ENCODE measurements at places on chromosomes 7 and 10.

DNA sequence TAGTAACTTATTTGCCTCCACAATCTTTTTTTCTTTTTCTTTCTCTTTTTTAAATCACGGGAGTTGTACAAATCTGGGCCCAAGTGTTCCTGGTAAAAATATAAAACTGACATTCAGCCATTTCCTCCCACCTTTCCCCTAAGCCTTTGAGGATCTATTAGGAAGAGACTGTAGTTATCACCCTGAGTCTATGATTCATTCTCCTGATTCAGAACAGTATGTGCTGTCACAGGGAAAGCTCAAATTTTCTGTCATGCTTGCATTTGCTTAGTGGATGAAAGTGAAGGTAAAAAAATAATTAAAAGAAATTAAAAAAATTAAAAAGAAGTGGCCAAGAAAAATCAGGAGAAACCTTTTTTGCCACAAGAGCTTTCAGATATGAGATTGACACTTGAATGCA lies 71.7 kb downstream of the KIF20B start:
- peak; percentile 45 for ATAC-seq

GRCh38 chr10:114486938-114487814 lies 82.9 kb upstream of the AFAP1L2 start:
- ATAC-seq: peak; percentile 88

DNA sequence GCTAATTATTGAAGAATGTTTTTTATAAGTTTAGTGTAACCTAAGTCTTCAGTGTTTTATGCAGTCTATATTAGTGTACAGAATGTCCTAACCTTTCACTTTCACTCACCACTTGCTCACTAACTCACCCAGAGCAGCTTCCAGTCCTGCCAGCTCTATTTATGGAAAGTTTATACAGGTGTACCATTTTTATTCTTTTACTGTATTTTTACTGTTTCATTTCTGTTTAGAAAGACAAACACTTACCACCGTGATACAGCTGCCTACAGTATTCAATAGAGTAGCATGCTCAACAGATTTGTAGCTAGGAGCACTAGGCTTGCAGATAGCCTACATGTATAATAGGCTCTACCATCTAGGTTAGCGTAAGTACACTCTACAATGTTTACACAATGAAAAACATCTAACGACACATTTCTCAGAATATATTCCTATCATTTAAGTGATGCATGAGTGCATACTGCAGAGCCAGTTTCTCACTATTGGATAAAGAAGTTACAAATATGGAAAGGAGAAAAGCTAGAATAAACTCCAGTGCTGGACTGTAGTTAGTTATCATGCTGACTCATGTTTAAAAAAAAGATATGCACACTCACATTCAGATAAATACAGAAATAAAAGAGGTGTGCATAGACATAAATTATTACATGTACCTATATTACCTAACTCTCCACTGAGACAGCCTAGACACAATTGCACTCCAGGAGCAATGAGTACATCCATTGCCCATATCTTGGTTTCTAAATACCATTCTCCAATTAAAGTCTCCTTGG lies 30.4 kb downstream of the STEAP1B start:
- ATAC-seq: no peak

- no peak for ATAC-seq
These were observed 29.4 kb downstream of the CFAP46 start for GRCh38 chr10:132912713-132913558.

- no peak for ATAC-seq
These were observed at the start of gene LRIT1 for GRCh38 chr10:84241185-84241790. Gene LRIT1 (minus strand): TSS chr10:84241546. CDS start chr10:84241439, 107 bp downstream.

DNA sequence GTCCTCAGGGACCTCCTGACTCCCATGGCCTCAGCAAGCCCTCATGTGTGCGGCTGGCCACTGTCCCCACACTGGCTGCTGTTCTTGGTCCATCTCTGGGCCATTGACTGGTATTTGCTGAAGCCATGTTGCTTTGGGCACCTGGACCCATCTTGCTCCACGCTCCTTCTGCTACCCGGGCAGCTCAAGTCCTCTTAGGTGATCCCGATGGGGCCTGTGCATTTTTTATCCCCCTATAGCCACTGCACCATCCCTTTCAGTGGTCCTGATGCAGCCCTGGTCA lies 16.7 kb downstream of the RAMP3 start:
- no peak for ATAC-seq

GRCh38 chr7:88218429-88218745 lies 1.5 kb downstream of the SRI start:
- no peak for ATAC-seq

- ATAC-seq: no peak
These were observed 612.1 kb downstream of the AUTS2 start for GRCh38 chr7:70210200-70210935.

DNA sequence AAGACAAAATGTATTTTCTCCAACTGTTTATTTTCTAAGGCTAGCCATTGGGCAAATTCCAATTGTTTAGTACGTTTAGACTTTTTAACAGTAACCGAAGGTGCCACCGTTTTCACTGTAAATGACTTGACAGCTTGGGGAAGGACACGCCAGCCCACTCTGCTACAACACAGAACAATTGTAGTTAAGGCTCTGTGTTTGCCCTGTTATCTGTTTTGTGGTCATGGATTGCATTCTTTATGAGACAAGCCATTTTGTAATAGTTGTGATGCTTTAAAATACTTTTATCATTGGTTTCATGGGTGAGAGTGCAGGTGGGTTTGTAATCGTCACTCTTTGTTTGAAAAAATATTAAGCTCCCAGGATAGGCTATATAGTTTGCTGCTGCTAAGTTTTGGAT lies 6.6 kb upstream of the PITRM1 start:
- no peak for ATAC-seq

- ATAC-seq: no peak
These were observed 103.2 kb downstream of the CNNM2 start for GRCh38 chr10:103021150-103021899.

GRCh38 chr7:88759230-88760135 lies at the start of gene ZNF804B:
Gene ZNF804B (plus strand): TSS chr7:88759700. CDS start chr7:88759977, 277 bp downstream.
- peak; percentile 25 for ATAC-seq

GRCh38 chr7:81385370-81385769 lies 384.5 kb downstream of the HGF start:
- ATAC-seq: no peak

DNA sequence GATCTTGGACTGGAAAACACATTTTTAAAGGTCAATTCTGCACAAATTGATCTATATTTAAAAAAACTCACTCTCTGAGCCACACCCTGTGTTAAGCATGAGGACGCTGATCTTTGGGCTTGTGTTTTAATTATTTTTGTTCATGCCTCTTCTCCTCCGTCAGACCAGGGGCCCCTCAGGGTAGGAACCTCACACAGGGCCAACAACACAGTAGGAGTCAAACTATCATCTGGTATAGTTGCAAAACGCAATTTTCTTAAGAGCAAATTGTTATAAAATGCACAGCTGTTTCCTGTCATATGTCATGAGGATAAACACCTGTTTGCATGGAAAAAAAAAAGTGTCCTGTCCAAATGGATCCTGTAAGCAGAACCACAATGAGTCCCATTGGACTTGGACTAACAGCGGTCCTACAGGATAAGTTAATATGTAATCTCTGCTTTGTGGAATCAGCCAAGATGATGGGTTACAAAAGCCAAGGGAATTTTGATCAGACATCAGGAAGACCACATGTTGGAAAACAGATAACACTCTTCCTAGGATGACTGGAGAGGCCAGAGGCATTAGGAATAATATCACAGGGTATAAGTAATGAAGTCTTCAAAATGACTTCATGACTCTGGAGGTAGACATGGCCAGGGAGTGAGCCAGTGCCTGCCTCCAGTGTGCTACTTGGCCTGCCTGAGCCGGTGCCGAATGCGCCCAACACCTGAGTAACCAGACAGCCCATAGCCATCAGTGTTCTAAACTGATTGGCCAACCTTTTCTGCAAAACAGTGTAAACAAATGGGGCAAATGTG lies 184.9 kb upstream of the ADCY1 start:
- no peak for ATAC-seq

- ATAC-seq: no peak
These were observed 15.8 kb downstream of the PODXL start for GRCh38 chr7:131540491-131541162.

- no peak for ATAC-seq
These were observed 4.6 kb downstream of the LANCL2 start for GRCh38 chr7:55369427-55370400.

- no peak for ATAC-seq
These were observed 23.4 kb upstream of the BNIP3 start for GRCh38 chr10:132005147-132005546.

GRCh38 chr7:49513911-49514310 lies 259.5 kb upstream of the VWC2 start:
- ATAC-seq: no peak

- no peak for ATAC-seq
These were observed 57.7 kb upstream of the EFCAB10 start for GRCh38 chr7:105638902-105639495.

- ATAC-seq: no peak
These were observed 207.1 kb upstream of the FERD3L start for GRCh38 chr7:19352305-19352695.

DNA sequence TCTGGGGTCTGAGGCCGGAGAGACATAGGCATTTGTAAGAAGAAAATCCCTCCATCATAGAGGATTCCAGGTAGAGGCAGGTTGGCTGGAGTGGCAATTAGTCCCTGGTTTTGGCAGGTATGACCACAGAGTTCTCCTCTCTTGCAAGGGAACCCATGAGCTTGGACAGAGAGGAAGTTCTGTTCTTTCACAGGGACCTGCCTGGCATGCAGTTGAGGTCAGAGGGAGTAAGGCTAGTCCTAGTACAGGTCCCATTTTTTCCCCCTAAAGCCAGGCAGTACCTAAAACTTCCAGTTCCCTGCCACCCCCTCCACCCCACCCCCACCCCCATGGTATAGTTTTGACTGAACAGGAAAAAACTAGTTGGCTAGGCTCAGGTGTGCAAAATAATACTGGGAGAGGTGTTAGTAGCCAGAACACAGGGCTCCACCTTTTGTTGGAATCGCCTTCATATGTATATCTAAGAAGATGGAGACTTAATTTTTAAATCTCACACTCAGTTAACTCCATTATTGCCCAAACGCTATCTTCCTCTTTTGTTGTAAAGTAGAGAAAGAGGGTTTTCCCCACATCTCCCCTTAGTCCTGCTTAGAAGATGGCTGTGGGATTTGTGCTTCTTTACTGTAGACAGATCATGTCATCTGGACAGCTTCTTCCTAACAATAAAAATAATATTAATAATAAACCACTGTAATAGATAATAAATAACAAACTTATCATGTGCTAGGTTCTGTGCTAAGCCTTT lies 188.1 kb downstream of the TCF7L2 start:
- ATAC-seq: no peak

DNA sequence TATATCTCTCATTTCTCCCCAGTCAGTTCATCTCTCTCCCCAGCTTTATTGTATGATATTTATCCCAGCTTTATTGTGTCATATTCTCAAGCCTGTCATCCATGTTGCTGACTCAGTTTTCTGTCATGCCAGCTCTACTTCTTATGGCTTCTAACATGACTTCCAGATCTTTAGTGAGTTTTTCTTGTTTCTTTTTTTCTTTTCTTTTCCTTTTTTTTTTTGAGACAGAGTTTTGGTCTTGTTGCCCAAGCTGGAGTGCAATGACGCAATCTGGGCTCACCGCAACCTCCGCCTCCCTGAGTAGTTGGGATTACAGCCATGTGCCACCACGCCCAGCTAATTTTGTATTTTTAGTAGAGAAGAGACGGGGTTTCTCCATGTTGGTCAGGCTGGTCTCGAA lies 28.7 kb upstream of the CALU start:
- ATAC-seq: no peak

- no peak for ATAC-seq
These were observed 806.0 kb upstream of the SORCS1 start for GRCh38 chr10:107970512-107970911.

DNA sequence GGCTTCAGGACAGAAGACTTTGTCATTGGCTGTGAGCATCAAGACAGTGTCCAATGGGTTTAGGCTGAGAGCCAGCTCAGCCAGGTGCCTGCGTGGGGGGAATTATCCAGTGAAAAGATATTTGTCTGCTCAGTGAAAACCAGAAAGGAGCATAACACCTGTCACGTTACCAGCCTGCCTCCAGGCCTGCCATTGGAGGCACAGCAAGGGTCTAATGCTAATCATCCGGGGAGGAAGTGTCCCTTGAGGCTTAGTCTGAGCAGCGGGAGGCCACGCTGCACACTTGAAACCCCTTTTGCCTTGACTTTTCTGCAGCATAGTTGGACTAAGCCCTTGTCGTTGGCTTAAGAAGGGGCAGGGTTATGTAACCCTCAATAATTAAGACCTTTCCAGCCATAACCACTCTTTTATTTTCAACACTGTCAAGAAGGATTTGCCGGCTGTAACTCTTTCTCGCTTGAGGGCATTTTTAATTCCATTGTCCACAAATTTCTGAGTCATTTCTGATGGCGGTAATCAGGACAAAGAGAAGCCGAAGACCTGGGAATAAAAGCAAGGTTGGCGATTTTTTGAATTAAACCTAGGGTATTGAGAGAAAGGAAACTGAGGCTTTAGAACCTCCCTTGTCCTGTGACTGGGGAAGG lies 639.6 kb upstream of the FOXK1 start:
- no peak for ATAC-seq

DNA sequence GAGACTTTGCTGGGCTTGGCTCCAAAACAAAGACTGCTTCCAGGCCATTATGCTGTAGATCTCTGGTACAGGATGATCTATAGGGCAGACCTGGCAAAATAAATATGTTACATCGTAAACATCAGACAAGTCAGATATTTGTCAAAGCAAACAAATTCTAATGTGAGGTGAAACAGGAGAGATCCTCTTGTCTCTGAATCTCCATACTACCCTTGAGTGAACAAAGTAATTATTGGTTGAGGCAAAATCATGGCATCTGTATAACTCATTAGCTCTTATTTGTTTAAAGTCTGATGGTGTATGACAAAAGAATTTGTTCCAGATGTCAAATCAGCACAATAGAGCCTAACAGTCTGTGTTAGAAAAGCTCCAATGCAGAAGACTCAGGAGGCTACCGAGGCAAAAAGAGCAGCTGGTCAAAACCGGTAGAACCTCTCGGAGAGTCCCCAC lies 1291.5 kb downstream of the TYW1 start:
- no peak for ATAC-seq

DNA sequence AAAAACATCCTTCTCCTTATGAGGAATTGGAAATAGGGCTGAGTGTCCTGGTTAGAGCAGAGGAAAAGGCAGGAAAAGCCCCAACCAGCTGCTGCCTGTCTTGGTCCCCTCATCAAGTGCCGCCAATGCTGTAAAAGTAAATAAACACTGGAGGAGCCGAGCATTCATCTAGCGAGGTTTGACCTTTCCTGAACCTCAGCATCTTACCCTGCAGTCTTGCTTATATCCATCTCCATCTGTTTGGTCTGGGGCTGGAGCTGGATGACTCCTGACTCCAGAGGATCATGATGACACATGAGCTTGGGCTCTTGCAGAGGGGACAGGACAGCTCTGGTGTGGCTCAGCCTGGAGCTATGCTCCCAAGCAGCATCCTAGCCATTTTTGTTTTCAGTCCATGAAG lies 501.1 kb downstream of the TNS3 start:
- no peak for ATAC-seq

- ATAC-seq: peak; percentile 55
These were observed at the start of gene STAMBPL1 for GRCh38 chr10:88879534-88880281. Gene STAMBPL1 (plus strand): TSS chr10:88880245. CDS start chr10:88901709, 21,464 bp downstream.

GRCh38 chr10:18293536-18294510 lies 153.6 kb downstream of the CACNB2 start:
- peak; percentile 10 for ATAC-seq

Measured in activated CD4-positive, CD25-positive, alpha-beta regulatory T cell treated with anti-CD3 and anti-CD28 coated beads, Interleukin-2, amount 50 U/mL, for 24 hours (primary cell).